ENCODE measurements at places on chromosomes 5 and 9.

DNA sequence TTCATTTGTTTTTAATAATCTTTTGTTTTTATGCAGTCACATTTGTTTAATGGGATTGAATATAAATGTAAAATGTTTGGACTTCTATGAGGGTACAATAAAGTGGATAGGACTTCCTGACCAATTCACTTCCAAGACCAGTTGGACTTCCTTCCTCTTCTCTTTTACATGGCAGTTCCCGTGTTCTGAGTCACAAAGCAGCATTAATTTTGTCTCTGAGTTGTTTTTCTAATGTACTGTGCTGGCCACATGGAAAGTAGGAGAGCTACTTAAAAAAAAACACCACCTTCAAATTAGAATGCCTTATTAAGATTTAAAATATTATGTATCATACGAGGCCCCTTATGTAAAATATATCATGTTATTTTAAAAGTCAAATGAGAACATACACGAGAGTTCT lies 87.3 kb downstream of the CCDC171 start:
- peak; percentile 55 for DNase-seq

- DNase-seq = no peak
Observed at GRCh38 chr5:158755221-158755620, 344.5 kb downstream of the EBF1 start.

- no peak for DNase-seq
Observed at GRCh38 chr9:136527131-136527530, 18.7 kb downstream of the NOTCH1 start.

DNA sequence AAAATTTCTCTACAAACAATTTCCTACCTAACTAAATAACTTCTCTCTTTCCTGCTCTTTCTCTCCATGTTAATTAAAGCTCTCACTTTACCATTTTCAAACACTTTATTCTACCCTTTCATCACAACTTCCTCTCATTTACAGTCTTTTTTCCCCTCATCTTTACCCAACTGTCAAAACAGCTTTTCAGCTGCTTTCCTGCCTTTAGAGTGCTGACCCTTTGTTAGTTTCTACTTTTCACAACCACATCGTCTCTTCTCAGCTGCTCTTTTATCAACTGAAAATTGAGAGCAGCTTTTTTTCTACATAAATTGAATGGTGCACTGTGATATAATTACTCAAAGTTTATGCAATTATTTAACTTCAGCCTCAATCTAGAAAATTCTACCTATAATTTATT lies 3.1 kb upstream of the HOMER1 start:
- DNase-seq = no peak

DNA sequence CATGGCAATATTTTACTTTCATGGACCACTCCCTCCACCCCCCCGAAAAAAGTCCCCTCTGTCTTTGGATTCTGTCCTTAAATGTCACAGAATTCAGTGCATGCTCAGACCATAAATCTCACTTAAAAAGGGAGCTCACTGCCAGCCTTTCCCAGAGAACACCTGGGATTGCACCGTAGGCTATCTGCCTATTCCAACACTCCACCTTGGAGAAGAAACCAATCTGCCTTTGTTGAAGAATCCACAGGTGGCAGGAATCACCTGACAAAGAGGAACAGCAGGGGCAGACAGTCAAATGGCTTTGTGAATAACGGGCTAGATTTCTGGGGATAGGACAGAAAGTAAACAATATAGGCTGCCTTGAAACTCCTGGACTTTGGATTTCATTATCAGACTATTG lies 306.7 kb upstream of the BRINP1 start:
- no peak for DNase-seq

DNA sequence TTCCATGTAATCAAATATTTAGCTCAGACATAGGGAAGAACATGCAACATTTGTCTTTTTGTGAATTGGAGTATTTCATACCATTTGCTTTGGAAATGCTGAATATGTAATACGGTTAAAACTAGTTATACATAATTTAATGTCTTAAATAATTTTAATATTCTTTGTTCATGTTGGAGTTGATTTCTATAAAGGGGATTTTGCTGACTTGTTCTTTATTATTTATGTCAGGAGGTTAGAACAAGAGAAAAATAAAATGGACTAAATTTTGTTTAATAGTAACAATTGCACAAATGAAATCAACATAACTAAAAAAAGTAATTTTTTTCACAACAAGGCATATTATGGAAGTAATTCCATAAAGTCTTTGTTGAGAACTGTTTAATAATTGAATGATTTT lies 170.0 kb upstream of the CDH18 start:
- no peak for DNase-seq

GRCh38 chr5:170552621-170553115 lies 48.8 kb downstream of the KCNIP1 start:
- peak; percentile 41 for DNase-seq

GRCh38 chr5:131514316-131515283 lies 120.4 kb downstream of the RAPGEF6 start:
- DNase-seq = peak; percentile 85

- DNase-seq = no peak
Observed at GRCh38 chr5:84086511-84086910, 298.2 kb downstream of the EDIL3 start.

DNA sequence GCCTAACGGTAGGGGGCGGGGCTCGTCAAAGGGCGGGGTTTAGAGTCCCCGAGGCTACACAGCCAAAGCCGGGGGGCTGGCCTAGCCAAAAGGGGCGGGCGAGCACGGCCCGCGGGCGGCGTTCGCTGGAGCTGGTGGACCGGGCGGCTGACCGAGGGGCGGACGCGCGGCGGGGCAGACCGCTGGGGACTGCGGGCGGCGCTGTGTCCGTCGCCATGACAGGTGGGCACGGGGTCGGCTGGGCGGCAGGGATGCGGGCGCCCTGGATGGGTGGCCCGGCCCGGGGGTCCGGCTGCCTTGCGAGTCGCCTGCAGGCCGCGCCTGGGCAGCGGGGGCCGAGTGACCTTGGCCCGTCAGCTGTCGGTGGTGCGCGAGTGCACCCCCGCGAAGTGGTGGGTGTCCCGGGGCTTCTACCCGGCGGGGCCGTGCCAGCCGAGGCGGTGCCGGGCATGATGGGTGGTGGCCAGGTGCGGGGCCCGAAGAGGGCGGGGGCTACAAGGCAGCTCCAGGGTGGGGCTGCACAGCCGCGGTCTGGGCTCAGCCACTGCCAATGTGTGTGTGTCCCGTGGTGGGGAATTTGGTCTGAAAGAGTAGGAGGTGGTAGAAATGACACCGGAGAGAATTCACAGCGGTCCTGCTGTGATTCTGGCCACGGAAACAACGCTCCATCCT lies at the start of gene CARD19:
TSS of gene CARD19 (plus strand) at position 87 of the 672 bp plus-strand sequence. CDS start at position 216, 129 bp downstream.
- no peak for DNase-seq

DNA sequence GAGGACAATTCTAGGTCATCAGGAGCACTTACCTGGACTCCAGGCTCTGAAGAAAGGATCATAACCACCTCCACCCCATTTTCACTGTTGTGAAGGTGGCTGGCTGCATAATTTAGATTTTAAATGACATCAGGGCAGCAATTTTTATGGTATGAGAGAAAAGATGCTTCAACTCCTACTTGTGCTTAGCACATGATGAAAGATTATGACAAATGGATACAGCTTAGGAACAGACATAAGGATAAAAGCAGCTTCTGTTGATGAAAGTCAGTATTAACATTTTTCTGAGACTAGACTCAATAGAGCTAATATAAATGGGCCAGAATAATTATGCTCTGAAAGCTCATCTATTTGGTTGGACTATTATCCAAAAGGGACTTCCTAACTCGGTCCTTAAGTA lies 72.2 kb downstream of the SIL1 start:
- DNase-seq = no peak

GRCh38 chr5:97425511-97425910 lies 242.5 kb upstream of the RIOK2 start:
- peak; percentile 24 for DNase-seq

DNA sequence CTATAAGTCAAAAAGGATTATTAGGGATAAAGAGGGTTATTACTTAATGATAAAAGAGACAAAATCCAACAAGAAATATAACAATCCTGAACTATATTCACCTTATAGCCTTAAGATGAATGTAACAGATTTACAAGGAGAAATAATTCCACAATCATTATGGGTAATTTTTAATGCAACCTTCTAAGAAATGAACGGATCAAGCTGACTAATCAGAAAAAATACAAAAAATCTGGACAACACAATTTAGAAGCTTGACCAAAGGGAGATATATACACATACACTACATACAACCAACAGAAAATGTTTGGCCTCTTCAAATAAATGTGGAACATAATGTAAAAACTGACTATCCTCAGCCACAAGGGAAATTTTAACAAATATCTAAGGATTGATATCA lies 102.3 kb downstream of the CPLANE1 start:
- DNase-seq = no peak

- DNase-seq = peak; percentile 34
Observed at GRCh38 chr9:77455312-77455927, 192.7 kb downstream of the GNA14 start.

GRCh38 chr5:180590543-180591310 lies 572 bp downstream of the SCGB3A1 start:
- DNase-seq = no peak

- no peak for DNase-seq
Observed at GRCh38 chr5:144771802-144772201, 601.1 kb downstream of the KCTD16 start.

DNA sequence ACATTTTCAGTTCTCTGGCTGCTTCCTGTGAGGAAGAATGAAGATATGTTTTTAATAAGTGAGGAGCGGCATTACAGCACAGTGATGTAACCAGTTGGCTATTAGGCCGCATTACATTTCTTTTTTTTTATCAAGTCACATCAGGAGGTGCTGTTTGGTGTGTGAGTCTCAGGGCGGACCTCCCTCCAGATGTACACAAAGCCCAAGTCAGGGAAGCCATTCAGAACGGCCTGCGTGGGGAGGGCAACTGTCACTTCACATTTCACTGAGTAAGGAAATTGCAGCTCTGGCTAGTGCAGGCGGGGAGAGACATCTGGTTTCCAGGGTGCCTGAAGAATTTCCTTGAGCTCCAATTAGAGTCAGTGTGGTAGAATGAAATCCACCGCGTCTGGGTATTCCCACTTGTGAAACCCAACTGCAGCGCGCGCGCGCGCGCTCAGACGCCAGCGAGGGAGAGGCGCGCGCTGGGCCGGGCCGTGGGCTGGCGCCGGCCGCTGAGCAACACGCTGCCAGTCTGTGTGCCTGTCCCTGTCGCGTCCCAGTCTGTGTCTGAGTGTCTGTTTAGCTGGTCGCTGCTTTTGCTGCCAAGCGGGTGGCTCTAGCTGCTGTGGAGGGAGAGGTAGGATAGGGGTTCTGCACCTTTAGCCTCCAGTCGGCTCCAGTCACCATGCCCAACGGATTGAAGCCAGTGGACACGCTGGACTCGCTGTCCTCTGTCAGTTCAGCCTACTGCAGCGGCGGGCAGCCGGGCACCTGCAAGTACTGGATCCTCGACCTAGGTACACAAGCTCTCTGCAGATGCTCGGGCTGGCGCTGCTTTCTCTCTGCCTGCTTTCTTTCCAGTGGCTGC lies 140.8 kb upstream of the OTULINL start:
- peak; percentile 84 for DNase-seq

- DNase-seq = peak; percentile 49
Observed at GRCh38 chr9:131398204-131398603, 4.3 kb downstream of the PRRC2B start.

GRCh38 chr5:179307013-179307800 lies 38.1 kb downstream of the ADAMTS2 start:
- DNase-seq = no peak

GRCh38 chr9:121156263-121156731 lies 45.4 kb downstream of the RAB14 start:
- peak; percentile 45 for DNase-seq

DNA sequence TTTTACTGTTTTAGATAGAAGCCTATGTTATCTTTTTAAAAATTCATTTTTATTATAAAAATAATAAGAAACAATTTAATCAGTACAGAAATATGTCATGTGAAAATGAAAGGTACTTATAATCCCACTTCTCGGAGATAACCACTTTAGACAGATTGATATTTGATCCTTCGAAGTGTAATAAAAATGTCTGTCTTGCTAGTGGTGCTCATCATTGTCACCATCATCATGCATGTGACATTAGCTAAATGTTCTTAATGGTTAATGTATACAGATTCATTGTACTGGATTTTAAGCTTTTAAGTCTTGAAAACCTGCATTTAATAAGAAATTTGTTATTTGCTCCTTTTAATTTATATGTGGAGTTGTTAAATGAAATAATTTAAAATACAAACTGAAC lies 30.1 kb upstream of the FAM120AOS start:
- no peak for DNase-seq

DNA sequence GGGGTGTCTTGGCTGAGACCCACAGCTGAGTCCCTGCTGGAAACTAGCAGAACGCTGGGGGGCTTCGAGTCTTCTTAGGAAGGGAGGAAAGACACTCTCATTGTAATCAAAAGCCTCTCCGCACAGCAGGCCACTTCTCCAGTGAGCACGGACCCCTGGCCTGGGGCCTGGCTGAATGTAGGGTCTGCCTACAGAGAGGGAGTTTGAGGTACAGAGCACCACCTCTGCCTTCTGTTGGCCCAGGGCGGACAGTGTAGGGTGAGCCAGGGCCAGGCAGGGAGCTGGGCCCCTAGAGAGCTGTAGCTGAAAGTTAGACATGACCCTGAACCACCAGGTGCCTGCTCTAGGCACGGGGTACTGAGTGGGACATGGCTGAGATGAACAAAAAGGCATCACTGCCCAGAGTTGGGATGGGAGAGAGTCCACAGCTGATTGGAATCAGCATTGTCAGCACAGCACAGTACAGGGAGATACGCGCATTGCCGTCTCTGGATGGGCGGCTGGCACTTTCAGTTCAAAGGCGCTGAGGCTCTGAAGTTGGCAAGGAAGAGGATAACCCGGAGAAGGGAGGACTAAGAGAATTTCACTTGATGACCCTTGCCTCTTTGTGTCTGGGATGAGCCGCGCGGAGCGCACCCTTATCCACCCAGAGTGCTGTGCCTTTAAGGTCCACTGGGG lies 363 bp upstream of the SLC25A48 start:
- no peak for DNase-seq

DNA sequence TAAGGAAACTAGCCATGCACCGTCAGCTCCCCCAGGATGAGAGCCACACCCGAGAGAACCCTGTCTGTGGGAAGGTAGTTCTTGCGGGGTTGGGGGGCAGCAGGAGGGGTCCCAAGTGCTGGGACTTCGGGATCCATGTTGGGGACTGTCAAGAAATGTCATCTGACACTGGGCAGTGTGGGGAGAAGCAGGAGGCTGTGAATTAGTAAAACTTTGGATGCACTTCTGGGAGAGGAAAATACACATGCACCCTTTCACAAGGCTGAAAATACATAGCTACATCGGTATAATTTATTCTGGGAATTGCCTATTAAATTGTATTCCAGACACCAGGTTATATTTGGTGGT lies 109.6 kb upstream of the RPS23 start:
- DNase-seq = peak; percentile 31

- DNase-seq = no peak
Observed at GRCh38 chr9:125694478-125694877, 12.5 kb downstream of the MAPKAP1 start.

DNA sequence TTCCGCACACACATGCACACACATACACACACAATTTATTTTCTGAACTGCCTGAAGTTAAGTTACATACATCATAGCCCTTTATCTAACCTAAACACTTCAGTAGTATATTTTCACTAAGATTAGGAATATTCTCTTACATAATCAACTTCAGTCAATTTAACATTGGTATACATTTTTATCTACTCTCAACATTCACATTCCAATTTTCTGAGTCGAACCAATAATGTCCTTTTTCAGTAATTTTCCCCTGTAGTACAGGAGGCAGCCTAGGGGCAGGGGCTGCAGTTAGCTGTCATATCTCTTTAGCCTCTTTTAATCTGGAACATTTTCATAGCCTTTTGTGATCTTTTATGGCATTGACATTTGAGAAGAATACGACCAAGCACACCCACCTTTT lies 150.1 kb downstream of the DAB2IP start:
- DNase-seq = no peak

GRCh38 chr5:102916109-102916508 lies 161.0 kb downstream of the PAM start:
- DNase-seq = no peak

GRCh38 chr9:121640076-121640475 lies 11.4 kb upstream of the DAB2IP start:
- DNase-seq = peak; percentile 36
